ENCODE measurements at places on chromosomes 5 and 9. TPM values are rescaled to one million over a fixed set of nuclear protein-coding genes. Genes with fewer than 3 reads are reported as not detected.

The PCDHGA11 gene
- polyA plus RNA-seq = not detected

The HNRNPA0 gene
- 17.6 TPM for polyA plus RNA-seq

The TAF11L10 gene
- polyA plus RNA-seq = not detected

The FBP2 gene
- polyA plus RNA-seq = not detected

GRCh38 chr5:144778561-144778960 is 607.9 kb downstream of the KCTD16 start:
- H3K4me3 ChIP-seq = no peak overlapping the region
- peaks cover 6% of the 10 kb centered on the region for H3K27me3 ChIP-seq
- H3K36me3 ChIP-seq = no peaks in the 10 kb centered on the region
- no peak for DNase-seq
- H3K27ac ChIP-seq = no peak overlapping the region

The RHOBTB3 gene
- polyA plus RNA-seq = not detected

The ADAMTSL1 gene
- not detected for polyA plus RNA-seq

GRCh38 chr5:31270396-31270795 is 76.9 kb downstream of the CDH6 start:
- H3K36me3 ChIP-seq = no peaks in the 10 kb centered on the region
- H3K27ac ChIP-seq = no peak overlapping the region
- H3K4me1 ChIP-seq = no peaks in the 10 kb centered on the region

- no peak overlapping the region for H3K27ac ChIP-seq
- no peak overlapping the region for H3K4me3 ChIP-seq
- peaks cover 23% of the 10 kb centered on the region for H3K4me1 ChIP-seq
Observed at GRCh38 chr5:111699976-111700375, 57.0 kb downstream of the NREP start.

The IFNK gene
- not detected for polyA plus RNA-seq

DNA sequence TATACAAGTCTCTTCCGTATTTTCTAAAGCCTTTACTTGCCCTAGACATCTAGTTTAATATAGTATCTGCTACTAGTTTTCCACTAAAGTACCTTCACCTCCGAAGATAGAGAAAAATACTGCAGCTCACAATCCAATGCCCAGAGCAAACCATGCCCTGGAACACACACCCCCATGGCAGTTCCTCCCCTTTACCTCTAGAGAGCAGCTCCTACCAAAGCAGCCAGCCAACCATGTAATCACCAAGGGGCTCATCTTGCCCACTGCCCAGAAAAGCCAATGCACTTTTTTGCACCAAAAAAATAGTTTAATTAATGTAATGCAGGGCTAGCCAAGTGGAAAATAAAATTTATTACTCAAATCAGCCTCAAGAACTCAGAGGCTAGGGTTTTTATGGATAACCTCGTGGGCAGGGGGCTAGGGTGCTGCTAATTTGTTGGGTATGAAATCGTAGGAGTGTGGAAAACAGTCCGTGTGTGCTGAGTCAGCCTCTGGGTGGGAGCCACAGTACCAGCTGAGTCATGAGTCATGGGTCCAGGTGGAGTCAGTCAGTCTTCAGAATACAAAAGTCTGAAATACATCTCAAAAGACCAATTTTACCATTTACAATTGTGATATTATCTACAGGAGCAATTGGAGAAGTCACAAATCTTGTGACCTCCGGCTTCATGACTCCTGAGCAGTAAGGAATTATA is 120.1 kb upstream of the ACO1 start:
- H3K27me3 ChIP-seq = peaks cover 4% of the 10 kb centered on the region
- no peak overlapping the region for H3K27ac ChIP-seq
- no peak overlapping the region for H3K4me3 ChIP-seq
- peaks cover 3% of the 10 kb centered on the region for H3K36me3 ChIP-seq

The GLRA1 gene
- polyA plus RNA-seq = not detected

DNA sequence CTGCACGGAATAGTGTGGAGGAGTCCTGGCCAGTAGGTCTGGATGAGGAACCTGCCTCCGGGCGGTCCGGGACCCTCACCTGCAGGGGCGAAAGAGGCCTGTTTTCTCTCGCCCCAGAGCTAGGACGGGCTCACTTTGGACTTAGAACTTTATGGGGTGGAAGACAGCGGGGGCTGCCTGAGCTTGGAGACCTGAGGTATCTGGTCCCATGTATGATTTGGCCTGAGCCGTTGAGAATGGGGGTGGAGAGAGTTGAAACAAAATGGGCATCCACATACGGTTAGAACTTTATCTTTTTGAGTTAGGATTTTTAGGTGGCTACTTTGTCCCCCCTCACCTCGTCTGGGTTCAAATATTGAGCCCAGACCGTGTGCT is 681 bp upstream of the ETF1 start:
- H3K27me3 ChIP-seq = no peaks in the 10 kb centered on the region
- H3K27ac ChIP-seq = peak overlapping the region; percentile 100
- peaks cover 72% of the 10 kb centered on the region for H3K4me1 ChIP-seq
- no peak for DNase-seq

The AJM1 gene
- polyA plus RNA-seq = not detected

DNA sequence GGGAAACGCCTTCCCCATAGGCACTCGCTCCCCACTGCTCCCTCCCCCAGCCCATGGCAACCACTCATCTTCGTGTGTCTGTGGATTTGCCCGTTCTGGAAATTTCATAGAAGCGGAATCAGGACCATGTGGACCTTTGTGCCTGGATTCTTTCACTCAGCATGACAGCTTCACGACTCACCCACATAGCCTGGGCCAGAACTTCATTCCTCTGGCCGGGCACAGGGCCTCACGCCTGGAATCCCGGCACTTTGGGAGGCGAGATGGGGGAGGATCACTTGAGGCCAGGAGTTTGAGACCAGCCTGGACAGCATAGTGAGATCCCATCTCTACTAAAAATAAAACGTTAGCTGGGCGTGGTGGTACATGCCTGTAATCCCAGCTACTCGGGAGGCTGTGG is 12.1 kb upstream of the DIPK1B start:
- H3K36me3 ChIP-seq = no peaks in the 10 kb centered on the region
- DNase-seq = no peak
- H3K4me1 ChIP-seq = peaks cover 35% of the 10 kb centered on the region
- peak overlapping the region; percentile 90 for H3K4me3 ChIP-seq
- peak overlapping the region; percentile 97 for H3K27ac ChIP-seq

DNA sequence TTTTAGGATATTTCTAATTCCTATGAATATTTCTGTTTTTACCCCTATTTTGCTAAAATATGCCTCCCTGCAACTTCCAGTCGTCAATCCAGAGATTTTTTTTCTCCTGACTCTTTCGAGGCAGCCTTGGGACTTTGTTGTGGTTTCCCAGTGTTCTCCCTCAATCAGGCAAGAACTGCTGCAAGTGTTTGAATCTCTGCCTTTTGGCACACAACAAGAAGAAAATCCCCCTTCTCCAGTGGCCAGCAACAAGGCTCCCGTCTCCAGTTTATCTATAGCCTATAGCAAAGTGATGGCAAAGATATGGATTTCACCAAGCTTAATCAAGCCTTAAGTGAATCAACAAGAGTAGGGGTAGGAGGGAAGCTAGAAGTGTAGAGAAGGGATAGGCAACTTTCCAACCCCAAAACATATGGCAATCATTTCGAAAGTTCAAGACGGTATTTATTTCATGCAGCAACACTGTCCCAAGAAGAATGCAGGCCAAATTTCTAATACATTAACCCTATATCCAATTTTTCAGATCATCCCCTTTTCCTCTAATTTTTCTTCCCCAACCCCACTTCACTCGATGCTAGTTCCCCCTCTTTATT is 37.7 kb upstream of the PAPPA start:
- no peaks in the 10 kb centered on the region for H3K27me3 ChIP-seq
- H3K27ac ChIP-seq = no peak overlapping the region
- no peak for DNase-seq

DNA sequence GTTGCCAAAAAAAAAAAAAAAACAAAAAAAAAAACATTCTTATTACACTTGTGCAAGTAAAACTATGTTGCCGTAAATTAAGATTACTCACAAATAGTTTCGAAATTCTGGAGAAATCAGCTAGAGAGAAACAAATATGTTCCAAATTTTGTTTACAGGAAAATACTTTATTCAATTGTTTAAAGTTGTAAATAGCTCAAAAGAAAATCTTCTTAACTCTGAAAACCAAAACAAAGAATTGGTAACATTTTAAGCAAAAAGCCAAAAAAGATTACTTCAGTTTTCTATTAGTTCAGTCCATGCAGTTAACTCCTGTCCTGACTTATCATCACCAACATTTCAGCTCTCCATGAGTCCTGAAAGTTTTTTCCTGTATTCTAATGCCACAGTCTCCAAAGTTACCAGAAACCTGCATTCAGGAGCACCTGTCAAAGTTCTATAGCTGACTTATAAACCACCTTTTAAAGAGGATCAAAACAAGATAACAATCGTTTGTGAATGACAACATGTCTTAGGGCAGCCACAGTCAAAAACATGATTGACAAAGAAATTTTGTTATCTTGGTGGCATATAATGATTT is 194.1 kb downstream of the RANBP17 start:
- H3K4me1 ChIP-seq = no peaks in the 10 kb centered on the region
- DNase-seq = no peak
- no peaks in the 10 kb centered on the region for H3K27me3 ChIP-seq
- no peaks in the 10 kb centered on the region for H3K36me3 ChIP-seq
- H3K27ac ChIP-seq = no peak overlapping the region

DNA sequence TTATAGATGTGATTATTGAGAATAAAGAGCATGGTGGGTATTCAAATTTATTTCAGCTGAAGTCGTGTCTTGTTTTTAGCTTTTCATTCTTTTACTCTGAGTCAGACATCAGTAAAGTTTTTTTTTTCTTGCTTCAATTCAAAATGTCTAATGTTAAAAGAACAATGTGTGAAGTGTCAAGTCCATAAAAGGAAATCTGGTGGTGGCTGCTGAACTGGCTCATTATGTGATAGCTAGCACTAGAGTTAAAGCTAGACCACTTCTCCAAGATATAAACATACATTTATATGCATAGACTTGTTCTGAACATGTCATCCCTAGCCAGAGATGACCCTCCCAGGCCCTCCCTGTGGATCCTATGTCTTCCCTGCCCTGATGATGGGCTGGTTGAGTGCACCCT is 338.3 kb downstream of the RAB3C start:
- no peaks in the 10 kb centered on the region for H3K27me3 ChIP-seq
- DNase-seq = no peak
- no peak overlapping the region for H3K27ac ChIP-seq

The OTULINL gene
- polyA plus RNA-seq = 0.06 TPM

The DNAH5 gene
- polyA plus RNA-seq = not detected

The NR2F1-AS1 gene
- polyA plus RNA-seq = not detected

DNA sequence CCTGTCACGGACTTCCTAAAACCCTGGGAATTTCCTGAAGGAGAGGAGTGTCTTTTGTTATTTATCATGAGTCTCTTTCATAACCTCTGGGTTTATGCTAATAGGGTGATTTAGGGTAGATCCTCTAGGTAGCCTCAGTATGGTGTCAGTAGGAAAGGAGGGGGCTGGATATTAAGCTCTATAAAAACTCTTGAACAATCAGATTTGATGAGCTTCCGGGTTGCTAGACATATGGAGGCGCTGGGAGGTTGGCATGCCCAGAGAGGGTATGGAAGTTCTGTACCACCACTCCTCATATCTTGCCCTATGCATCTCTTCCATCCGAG is 15.6 kb upstream of the PTBP3 start:
- no peaks in the 10 kb centered on the region for H3K27me3 ChIP-seq
- no peaks in the 10 kb centered on the region for H3K36me3 ChIP-seq
- H3K4me3 ChIP-seq = peak overlapping the region; percentile 94
- peaks cover 11% of the 10 kb centered on the region for H3K4me1 ChIP-seq

DNA sequence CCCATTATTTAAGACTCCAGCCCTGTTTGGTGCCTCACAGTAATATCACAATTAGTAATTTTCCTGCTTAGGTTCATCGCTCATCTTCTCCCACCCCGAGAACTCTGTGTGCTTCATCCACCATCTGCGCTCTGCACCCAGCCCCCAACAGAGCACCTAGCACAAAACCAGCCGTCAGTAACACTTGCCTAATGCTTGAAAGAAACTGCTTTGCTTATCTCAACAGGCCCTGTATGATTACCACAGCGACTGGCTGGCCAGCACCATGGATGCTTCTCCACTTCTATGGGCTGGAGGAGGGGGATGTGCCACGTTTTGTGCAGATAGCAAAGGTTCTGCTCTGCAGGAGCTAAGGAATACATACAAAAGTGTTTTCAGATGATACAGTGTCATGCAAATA is 166.8 kb downstream of the SPOCK1 start:
- no peak for DNase-seq
- no peaks in the 10 kb centered on the region for H3K36me3 ChIP-seq
- H3K27ac ChIP-seq = no peak overlapping the region
- no peak overlapping the region for H3K4me3 ChIP-seq
- peaks cover 8% of the 10 kb centered on the region for H3K27me3 ChIP-seq

The FANCG gene
- polyA plus RNA-seq = 1.8 TPM

The PCDHGA7 gene
- polyA plus RNA-seq = not detected

DNA sequence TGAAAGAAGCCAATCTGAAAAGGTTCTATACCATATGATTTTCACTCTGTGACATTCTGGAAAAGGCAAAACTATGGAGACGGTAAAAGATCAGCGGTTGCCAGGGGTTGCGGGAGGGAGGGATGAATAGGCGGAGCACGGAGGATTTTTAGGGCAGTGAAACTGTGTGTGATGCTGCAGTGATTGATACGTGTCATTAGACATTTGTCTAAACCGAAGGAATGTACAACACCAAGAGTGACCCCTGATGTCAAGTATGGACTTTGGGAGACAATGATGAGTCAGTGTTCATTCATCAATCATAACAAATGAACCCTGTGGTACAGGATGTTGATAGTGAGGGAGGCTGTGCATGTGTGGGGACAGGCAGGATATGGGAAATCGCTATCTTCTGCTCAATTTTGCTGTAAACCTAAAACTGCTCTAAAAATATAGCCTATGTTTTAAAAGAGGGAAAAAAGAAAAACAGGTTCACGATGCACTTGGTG is 34.4 kb downstream of the ERGIC1 start:
- no peaks in the 10 kb centered on the region for H3K36me3 ChIP-seq
- DNase-seq = no peak
- H3K27me3 ChIP-seq = no peaks in the 10 kb centered on the region
- H3K27ac ChIP-seq = no peak overlapping the region

The PDE6A gene
- polyA plus RNA-seq = not detected

The TXNDC8 gene
- polyA plus RNA-seq = not detected

GRCh38 chr9:123486431-123486830 is 130.4 kb downstream of the CRB2 start:
- no peaks in the 10 kb centered on the region for H3K4me1 ChIP-seq
- no peaks in the 10 kb centered on the region for H3K36me3 ChIP-seq
- no peaks in the 10 kb centered on the region for H3K27me3 ChIP-seq
- no peak for DNase-seq

GRCh38 chr9:20409321-20410092 is 212.8 kb downstream of the MLLT3 start:
- H3K27ac ChIP-seq = no peak overlapping the region
- H3K4me1 ChIP-seq = peaks cover 6% of the 10 kb centered on the region
- no peaks in the 10 kb centered on the region for H3K36me3 ChIP-seq
- H3K4me3 ChIP-seq = no peak overlapping the region
- no peaks in the 10 kb centered on the region for H3K27me3 ChIP-seq
- DNase-seq = no peak

The AIF1L gene
- polyA plus RNA-seq = not detected

- H3K27ac ChIP-seq = peak overlapping the region; percentile 50
- no peak for DNase-seq
- peaks cover under 1% of the 10 kb centered on the region for H3K36me3 ChIP-seq
- H3K4me3 ChIP-seq = no peak overlapping the region
- H3K27me3 ChIP-seq = no peaks in the 10 kb centered on the region
Observed at GRCh38 chr9:112041536-112042243, 133.4 kb downstream of the SUSD1 start.

Measured in naive B cell (primary cell).